ENCODE measurements at places on chromosomes 4 and X.

DNA sequence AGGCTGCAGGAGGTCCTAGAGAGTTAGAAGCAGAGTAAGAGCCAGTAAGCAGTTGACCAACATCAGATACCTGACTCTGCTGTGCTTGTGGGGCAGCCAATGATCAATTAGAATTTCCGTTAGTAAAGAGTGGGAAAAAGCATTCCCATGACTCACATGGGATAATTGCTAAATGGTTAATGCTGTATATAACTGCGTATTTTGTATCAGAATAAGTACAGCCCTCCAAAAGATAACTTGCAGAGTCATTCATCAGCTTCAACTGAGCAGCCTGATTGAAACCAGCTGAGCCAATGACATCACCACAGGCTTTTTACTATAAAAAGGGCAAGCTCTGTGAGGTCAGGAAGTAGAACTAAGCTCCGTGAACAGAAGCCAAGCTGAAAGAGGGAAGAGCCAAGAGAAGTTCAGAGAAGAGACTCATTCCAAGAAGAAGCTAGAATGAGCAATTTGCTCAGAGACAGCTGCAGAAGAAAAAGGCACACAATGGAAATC, 67.9 kb downstream of the PPP3CA start:
- DNase-seq = peak; percentile 46

DNA sequence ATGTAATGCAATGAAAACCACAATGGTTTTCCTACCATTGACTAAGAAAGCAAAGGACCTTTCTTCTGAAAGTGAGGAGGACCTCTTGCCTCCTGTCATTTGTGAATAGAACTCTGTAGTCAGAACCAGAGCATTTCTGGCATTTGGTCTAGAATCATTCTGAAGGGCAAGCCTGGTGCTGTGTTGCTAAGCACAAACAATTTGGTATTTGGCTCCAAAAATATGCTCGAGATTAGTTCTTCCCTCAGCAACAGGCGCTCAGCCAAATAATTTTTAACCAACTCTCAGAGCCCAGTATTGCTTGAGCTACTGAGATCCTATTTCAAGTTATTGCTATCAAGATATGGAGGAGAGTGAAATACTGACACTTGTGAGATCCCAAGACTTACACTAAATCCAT, 71.0 kb downstream of the SNCA start:
- peak; percentile 79 for DNase-seq

- DNase-seq = no peak
Measured at GRCh38 chr4:182776376-182777105, 140.6 kb downstream of the DCTD start.

DNA sequence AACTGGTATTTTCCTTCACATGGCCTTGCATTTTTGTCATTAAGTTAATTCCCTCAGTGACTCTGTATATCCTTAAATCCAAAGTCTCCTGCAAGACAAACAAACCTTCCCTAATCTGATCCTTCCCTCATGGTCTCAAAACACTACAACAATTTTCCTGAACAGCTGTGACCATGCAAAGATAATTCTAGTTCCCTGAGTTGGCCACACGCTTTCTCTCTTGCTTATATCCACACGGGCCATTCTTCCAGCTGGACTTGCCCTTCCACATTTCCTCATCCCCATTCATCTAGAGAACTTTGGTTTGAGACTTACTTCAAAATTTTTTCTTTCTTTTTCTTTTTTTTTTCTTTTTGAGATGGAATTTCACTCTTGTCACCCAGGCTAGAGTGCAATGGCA, 1590.7 kb downstream of the STIM2 start:
- DNase-seq = no peak

DNA sequence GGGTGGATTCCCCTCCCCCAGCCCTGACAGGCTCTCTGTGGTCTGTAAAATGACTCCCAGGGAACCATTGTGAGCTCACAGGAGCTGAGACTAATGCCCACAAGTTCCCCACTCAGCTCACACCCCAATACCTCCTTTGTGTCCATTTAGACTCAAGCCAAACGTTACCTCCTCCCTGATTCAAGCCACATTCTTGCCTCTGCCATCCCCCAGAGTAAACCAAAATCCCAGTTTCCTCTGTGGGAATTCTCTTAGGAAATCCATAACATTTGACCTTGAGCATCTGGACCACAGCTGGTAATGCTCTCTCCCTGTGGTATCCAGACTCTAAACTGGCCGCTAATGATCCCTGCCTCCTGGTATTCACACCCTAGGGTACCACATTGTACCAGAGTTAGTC, 26.3 kb upstream of the KDM5C start:
- DNase-seq = no peak

- peak; percentile 1 for DNase-seq
Measured at GRCh38 chrX:132004728-132005127, 18.4 kb upstream of the STK26 start.

- DNase-seq = no peak
Measured at GRCh38 chrX:83535417-83536196, 27.5 kb downstream of the POU3F4 start.

- no peak for DNase-seq
Measured at GRCh38 chr4:58499182-58499581, 1389.0 kb upstream of the IGFBP7 start.

All from SK-MEL-5 (cell line).